Pancreas (tissue), 10 donors: ENCODE measurements at places on chromosomes 6 and 20. TPM values are rescaled to one million over a fixed set of nuclear protein-coding genes. Genes with fewer than 3 reads are reported as not detected.

CYP39A1 gene
- total RNA-seq: 7.8 TPM

DNA sequence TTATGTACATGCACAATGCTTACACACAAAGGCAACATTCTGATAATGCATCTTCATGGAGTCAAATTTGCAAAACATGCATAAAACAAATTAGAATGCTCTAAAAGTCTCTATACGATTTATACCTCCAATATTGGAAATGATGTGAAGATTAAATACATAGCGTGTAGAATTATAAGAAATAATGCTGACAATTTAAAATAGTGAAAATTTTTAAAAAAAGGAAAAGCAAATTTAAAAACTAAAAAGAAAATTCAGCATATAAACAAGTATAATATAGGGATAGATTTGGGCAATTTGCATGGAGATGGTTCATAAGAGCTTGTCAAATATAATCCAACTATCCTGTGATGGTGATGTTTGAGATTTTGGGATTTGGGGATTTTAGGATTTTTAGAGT, 14.9 kb downstream of the TCF21 start:
- DNase-seq: no peak

ENPP3 gene
- total RNA-seq: 0.13 TPM

VSTM2L gene
- 1.1 TPM for total RNA-seq

DNA sequence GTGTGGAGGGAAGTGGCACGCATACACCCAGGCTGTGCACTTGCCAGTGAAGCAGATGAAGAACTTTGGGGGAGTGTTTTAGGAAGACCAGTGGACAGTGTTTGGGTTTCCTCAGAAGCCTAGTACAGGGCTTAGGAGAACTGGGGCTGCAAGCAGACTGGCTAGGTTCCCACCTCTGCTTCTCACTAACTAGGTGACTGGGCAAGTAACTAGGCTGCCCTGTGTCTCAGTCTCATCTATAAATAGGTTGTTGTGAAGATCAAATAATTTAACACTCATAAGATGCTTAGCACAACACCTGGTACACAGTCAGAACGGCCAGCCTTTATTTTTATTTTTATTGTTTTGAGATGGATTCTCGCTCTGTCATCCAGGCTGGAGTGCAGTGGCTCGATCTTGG, 312.1 kb downstream of the CDH26 start:
- no peak for DNase-seq

FRK gene
- 4.4 TPM for total RNA-seq

DNA sequence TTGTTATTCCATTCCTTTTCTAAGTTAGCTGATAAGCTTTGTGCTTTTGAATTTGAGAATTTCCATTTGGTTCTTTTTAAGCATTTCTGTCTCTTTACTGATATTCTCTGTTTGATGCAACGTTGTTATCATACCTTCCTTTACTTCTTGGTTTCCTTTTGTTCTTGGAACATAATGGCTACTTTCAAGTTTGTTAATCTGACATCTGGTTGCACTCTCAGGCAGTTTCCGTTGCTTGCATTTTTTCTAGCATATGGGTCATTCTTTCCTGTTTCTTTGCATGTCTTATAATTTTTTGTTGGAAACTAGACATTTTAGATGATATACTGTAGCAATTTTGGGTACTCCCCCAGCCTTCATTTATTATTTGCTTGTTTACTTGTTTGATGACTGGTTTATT, 12.5 kb downstream of the CDC5L start:
- DNase-seq: no peak

DNA sequence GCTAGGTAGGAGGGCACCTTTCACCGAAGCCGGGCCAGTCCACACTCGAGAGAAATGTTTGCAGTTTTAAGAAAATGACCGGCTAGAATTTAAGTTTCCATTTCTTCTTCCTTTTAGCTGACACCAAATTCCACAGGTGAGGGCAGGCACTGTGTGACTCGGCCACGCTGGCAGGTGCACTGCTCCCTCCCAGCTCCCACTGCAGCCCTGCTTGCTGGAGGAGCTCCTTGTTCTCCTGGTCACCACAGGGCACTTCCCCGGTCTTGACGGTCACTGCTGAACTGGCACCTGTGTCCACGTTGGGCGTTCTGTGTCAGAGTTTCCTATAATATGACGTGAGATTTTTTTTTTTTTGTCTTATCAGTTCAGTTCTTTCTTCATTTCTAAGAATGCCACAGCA, 3.6 kb upstream of the KIF25 start:
- no peak for DNase-seq

GRCh38 chr6:84028350-84028749, 5.2 kb upstream of the MRAP2 start:
- DNase-seq: no peak

DNA sequence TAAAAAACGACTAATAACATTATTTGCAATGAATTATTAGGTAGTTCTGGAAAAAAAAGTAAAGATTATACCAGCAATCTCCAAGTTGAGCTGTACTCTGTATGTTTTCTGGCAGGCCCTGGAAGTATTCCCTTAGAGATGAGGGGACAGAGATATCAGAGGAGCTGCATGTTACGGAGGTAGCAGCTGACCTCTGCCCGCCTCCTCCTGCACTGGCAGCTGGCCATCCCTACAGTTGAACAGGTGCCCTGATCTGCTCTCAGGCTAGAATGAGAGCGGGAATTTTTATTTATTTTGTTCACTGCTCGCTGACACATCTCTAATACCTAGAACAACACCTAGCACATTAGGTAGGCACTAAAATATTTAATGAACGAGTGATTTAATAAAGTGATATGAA, 23.1 kb downstream of the FBXL4 start:
- DNase-seq: peak; percentile 45

RAB32 gene
- 3.5 TPM for total RNA-seq

GRCh38 chr6:34865107-34865506, 22.7 kb downstream of the TAF11 start:
- DNase-seq: no peak

DNA sequence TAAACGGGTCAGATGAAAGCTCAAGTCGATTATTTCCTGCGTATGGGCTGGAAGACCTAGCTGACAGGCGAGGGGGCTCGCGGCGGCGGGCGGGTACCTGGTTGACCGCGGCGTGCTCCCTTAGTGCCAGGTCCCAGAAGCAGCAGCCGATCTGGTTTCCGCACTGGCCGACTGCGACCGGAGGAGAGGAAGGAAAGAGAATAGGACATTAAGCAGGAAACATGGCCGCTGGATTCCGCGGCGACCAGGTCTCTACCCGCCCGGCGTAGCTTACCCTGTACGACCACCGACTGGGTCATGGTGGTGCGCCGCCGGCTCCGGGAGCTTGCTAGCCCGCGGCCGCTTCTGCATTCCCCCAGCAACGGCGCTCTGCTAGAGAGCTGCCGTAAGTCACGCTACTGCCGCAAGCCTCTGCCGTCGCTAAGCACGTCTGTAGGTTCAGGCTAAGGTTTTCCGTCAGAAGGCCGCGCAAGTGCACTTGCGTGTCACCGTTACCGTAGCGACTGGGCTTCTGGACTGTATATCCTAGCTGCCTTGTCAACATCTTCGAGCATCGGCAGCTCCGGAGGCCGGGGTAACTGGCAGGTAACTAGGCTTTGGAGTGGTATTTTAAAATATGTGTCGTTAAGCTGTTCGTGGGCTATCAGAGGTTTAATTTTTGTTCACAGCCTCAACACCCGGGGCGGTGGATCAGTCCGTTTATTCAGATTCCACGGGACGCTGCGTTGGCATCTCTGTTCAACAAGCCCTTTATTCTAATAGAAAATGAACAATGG, at the start of the genes FAM229B and TUBE1:
Gene FAM229B (plus strand): TSS at position 456 of the 776 bp plus-strand sequence. CDS start 11,693 bp downstream, outside the sequence.
Gene TUBE1 (minus strand): TSS at position 347 of the 776 bp plus-strand sequence. CDS start 48 bp downstream, at position 299.
- DNase-seq: peak; percentile 86

DEFB113 gene
- not detected for total RNA-seq

DNA sequence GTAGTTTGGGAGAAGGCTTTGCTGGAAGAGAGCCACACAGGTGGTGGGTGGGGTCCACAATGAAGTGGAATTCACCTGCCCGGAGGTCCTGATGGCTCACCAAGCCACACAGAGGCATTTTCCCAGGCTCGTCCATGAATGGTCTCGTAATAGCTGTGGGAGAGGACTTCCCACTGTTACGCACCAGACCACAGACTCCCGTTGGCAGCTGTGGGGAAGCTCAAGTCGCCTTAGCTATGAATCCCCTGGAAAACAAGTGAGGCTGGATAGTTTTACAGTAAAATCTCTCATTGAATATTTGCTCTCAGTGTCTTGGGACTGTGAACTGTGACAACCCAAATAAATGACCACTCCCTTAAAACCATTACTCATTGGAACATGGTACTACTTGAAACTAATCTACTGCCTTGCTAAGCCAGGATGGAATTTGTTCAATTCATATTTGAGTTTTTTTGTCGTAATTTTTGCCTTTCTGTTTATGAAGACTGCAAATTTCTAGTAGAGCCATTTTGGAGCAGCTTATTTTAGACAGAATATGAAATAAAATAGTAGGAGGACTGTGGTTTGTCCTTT, 79.4 kb downstream of the JAG1 start:
- DNase-seq: no peak

MBOAT1 gene
- 5.4 TPM for total RNA-seq

GRCh38 chr20:31559704-31560093, 45.4 kb upstream of the ID1 start:
- no peak for DNase-seq

DNA sequence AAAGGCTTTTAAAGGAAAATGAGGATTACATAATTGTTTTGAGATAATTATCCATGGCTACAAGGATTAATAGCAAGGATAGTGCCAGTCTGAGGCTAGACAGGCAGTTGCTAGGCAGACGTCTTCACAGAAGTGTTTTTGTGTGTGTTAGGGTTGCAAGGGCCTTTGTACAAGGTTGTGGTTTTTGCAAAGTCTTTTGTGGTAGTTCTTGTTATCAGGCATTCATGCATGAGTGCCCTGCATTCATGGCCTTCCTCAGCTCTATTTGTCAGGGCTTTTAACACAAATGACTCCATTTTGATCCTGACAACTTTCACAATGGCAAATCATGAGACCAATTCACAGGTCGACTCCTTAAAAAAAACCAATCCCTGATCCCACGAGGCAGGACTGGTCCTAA, 68.1 kb upstream of the TXNDC5 start:
- no peak for DNase-seq

GRCh38 chr20:38751360-38751976, 3.2 kb downstream of the ACTR5 start:
- no peak for DNase-seq

DNA sequence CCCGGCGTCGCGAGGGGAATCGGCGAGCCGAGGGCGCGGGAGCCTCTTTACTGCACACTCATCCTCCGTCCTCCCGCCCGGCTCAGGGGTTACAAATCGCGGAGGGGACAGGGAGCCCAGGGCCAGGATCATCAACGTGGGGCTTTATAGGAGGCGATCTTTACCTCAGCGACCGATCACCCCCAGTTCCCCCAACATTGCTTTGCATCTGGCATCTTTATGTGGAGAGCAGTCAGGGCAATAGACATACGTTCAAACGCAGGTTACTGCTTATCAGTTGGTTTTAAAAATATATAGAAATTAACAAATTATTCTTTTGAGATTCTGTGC, 634 bp downstream of the HSF2 start:
- no peak for DNase-seq

MTFR2 gene
- 0.46 TPM for total RNA-seq

DNA sequence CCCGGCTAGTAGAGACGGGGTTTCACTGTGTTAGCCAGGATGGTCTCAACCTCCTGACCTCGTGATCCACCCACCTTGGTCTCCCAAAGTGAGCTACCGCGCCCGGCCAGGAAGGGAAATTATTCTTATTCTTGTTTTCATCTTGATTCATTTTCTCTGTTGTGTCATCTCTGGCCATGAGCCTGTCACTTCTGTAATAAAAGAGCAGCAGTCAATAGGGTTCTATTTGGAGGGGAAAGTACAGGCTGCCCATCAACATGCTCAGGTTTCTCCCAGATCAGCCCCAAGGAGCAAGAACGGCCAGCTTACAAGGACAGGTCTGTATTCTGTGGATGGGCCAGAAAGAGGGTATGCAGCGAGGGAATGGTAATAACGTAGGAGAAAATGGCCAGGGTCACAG, 345.0 kb downstream of the PREX1 start:
- no peak for DNase-seq

- no peak for DNase-seq
These were observed 33.9 kb upstream of the CMTR1 start for GRCh38 chr6:37399131-37399530.

LAMA2 gene
- total RNA-seq: 6.0 TPM

C20orf202 gene
- not detected for total RNA-seq

GRCh38 chr20:44646023-44646640, 5.4 kb downstream of the ADA start:
- no peak for DNase-seq

DNA sequence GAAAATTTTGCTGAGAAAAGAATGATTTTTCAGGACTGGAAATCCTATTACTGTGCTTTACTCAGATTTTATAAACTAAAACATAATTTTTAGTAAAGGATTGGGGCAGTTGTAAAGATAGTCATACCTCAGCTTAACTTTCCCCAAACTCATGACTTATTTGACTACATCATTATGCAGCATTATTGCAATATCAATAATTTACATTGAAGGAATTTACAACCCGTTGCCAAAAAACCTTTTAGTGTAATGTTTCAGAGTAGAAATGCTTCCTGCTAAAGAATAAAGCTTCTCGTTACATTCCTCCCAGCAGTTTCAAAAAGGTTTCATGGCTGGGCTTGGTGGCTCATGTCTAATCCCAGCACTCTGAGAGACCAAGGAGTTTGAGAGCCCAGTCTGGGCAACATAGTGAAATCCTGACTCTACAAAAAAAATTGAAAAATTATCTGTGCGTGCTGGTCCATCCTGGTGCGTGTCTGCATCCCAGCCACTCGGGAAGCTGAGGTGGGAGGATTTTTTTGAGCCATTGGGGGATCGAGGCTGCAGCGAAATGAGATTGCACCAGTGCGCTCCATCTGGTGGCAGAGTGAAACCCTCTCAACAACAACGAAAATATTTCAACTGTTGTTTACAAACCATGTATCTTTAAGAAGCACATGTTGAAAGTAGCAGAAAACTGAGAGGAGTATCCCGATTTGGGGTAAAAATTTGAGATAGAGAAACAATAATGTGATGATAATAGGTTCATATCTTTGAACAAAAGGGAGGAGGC, 4.4 kb downstream of the AMD1 start:
- no peak for DNase-seq

- no peak for DNase-seq
These were observed 920 bp upstream of the WTAP start for GRCh38 chr6:159726255-159726917.

GRCh38 chr6:11762794-11763459, 15.7 kb downstream of the ADTRP start:
- no peak for DNase-seq

GRCh38 chr20:21528870-21529269, 15.0 kb upstream of the NKX2-2 start:
- no peak for DNase-seq

DNA sequence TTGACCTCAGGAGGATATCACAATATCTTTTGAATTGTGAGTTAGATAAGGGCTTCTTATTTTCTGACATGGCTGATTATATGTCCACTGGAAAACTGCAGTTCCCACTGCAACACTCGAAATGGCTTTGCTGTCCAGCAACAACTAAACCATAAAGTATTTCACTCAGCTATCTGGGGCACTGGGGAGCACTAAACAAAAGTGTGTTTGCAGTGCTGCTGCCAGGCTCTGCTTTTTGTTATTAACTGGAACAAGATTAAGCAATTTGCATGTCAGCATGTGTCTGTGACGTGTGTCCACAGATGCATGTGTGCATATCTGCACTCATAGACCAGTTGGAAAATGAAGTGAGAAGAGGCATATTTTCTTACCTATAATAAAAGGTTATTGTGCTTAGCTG, 107.8 kb upstream of the CCN2 start:
- no peak for DNase-seq

SLC17A3 gene
- total RNA-seq: not detected

SSR1 gene
- 64.3 TPM for total RNA-seq

GRCh38 chr6:159261995-159262394, 92.8 kb downstream of the FNDC1 start:
- no peak for DNase-seq

- peak; percentile 11 for DNase-seq
These were observed 628 bp downstream of the RBM24 start for GRCh38 chr6:17281497-17282481.
